DMS53 (cell line): ENCODE measurements at places on chromosomes 16 and 17.

DNA sequence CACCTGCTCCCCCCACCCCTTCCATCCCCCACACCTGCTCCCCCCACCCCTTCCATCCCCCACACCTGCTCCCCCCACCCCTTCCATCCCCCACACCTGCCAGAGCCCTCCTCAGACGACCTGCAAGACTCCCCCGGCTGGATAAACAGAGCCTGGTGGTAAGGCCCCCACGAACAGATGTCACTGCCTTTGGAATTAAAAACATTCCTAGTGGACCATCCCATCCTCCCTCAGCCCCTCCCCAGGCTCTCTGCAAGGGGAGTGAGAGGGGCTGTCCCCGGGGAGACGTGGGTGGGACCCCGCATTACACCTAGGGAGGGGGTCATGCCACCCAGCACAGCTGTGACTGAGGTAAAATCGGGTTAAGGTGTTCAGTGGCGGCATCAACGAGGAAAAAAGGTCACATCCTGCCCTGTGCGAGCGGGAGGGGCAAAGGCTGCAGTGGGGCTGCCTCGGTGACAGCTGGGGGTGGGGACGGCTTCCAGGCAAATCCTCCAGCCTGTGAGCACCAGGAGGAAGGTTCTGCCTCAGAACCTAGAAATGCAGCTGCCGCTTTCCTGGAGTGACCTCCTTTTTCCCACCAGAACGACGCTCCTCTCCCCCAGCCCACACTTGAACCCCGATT, 38.7 kb downstream of the TIMM22 start:
- DNase-seq, result no peak

DNA sequence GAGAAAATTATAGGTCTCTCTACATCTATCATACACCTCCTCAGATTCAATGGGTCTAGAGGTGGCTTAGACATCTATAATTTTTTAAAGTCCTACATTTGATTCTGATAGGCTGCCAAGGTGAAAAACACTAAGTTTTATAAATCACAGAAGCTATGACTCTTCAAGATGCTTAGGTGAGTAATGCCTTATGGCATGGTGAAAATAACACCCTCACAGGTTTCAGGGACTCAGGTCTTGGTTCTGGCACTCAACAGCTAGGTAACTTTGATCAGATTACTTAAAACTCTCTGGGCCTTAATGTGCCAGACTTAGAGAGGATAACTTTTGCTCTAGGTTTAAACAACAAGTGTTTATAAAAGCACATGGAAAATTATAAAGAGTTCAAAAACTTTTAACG, 2.0 kb upstream of the COX10 start:
- no peak for DNase-seq

GRCh38 chr17:67656494-67657203, 61.1 kb upstream of the NOL11 start:
- DNase-seq, result no peak

DNA sequence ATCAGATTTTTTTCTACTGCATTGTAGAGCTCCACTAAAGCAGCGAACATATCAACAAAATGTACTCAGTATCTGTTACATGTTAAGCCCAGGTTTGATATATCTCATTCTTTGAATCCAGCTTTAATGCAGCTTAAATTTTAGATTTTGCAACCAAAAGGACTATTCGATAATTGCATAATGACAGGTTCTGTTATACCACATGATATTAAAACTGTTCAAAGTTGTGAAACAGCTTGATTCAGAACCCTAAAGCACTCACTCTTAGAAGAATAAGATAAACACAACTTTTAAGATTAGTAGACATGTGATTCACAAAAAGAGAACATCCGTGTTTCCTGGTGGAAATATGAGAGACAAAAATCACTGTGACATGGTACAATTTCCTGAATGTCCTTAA, 427.9 kb downstream of the CDH11 start:
- no peak for DNase-seq

- DNase-seq, result no peak
These were observed 429.2 kb upstream of the EEF2KMT start for GRCh38 chr16:5526826-5527225.

- peak; percentile 91 for DNase-seq
These were observed 17.0 kb downstream of the CAVIN1 start for GRCh38 chr17:42405963-42406495.

- peak; percentile 62 for DNase-seq
These were observed 971 bp downstream of the MINK1 start for GRCh38 chr17:4833941-4834680.

- no peak for DNase-seq
These were observed 357.3 kb upstream of the XYLT1 start for GRCh38 chr16:17828012-17828411.

DNA sequence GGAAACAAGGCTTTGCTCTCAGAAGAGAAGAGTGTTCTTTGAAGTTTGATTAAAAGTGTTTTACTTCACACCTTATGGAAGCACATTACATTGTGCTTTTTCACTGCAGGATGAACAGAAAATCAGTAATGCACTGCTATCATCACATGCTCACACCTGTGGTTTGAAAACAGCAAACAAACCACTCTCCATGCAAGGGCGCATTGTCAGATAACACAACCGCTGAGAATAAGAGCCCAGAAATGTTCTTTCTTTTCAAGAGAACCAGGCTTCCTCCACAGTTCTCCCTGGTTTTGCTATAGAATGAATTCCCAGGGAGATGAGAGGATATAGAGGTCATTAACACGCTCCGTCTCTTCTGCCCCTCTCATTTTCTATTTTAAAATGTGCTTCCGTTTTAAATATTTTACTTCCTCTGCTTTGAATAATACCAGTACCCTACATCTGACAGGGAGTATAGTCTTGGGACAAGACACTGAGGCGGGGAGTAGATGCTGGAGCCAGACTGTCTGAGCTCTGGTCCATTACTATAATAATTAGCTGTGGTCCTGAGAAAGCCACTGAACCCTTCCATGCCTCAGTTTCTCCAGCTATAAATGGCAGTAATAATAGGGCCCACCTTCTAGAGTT, 71.6 kb downstream of the CDK5R1 start:
- DNase-seq, result no peak

DNA sequence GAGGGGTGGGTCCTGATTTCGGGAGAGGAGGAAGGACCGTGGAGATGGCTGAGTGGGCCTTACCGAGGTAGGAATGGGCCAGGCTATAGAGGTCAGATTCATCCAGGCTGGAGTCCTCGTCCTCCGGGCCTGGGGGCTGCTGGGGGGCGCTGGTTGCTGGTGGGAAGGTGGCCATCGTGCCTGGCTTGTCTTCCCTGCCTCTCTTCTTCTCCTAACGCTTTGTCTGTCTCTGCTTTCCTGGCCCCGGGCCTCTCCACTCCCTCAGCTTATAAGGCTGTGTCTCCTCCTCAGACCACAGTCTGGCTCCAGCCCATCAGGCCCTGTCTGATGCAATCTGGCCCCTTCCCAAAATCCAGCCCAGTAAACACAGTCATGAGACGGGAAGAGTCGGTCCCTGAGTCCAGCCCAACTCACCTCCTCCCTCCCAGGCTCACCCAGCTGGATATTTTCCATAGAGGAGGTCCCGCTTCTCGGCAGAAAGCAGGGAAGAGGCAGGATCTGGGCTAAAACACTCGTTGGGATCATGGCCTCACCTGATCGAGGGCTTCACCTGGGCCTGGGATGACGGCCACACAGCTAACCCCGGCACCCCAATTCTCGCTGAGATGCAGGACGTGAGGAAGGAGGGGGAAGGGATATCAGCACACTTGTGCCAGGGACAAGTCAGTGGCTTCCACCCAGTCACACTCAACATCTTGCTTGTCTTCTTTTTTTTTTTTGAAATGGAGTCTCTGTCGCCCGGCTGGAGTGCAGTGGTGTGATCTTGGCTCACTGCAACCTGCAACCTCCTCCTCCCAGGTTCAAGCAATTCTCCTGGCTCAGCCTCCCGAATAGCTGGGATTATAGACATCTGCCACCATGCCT, at the start of gene NUPR1:
Gene NUPR1 (minus strand): TSS at position 242 of the 864 bp plus-strand sequence. CDS start 67 bp downstream, at position 175.
- DNase-seq, result no peak

DNA sequence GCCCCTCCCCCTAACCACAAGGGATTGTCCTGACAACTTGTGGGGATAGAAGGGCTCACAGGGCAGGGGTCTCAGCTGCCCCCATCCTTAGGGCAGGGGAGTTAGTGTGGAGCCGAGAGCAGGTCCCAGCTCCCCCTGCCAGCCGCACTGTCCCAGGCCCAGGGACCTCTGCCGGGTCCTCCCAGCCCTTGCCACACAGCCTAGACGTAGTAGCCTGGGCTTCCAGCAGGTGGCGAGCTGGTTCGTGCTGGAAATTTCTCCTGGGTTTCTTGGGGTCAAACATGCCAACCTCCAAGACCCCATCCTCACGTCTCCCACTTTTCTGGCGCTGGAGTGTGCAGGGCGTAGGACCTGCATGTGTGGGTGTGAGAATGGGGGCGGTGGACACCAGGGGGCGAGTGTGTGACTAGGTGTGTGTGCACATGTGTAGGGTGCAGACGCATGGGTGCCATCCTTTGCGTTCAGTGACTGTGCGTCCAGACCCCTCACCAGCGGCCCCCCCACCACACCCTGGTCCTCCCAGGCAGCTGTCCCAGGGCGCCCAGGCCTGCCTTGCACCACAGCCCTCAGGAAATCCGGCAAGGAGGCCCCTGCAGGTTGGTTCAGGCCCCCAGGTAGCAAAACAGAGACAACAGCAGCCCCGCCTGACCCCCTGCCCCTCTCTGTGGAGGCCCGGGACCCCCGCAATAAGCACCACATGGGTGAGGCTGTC, 29.5 kb downstream of the SBK1 start:
- DNase-seq, result peak; percentile 50
